D721Med (cell line): ENCODE measurements at places on chromosomes 12 and 14.
A peak's percentile ranks its signal among the peaks of the same experiment; 100 is the strongest.

DNA sequence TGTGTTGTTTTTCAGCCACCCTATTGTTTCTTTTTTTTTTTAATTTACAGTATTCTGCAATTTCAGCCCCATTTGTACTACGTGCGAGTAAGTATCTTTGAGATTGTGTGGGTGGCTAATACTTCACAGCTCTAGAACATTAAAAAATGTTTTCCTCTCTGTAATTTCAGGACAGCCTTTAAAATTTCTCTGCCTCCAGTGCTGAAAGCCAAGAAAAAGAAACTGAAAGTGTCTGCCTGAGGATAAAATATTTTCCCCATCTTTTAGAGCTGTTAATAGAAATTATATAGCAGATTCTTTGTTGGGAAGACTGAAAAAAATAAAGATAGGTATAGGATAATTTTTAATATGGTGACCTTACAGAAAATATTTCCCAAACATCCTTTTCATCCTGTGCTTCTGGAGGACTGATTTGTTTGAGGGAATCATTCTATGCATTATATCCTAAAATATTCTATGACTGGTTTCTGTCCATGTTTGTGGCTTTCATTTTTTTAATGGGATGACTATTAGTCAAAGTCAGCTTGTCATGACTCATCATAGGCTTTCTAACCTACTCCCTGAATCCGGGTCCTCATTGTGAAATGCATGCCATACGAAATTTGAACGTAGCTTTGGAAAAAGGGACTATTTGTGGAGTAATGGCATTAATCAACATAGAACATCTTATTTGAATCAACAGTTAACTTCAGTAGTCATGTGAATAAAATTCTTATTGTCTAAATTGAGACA lies 10.8 kb upstream of the TCTN2 start:
- no peak for DNase-seq

DNA sequence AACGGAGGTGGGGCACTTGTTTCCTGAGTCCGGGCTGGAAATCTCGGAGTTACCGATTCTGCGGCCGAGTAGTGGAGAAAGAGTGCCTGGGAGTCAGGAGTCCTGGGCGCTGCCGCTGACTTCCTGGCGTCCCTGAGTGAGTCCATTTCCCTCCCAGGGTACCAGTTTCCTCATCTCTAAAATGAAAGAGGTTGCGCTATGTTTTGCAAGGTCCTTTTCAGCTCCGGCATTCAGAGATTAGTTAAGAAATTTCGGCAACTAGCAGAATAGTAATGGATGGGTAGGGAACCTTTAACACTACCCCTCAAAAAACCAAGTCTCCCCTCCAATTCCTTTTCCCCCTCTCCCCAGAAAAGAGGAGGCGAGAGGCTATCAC lies 724 bp downstream of the BLOC1S1 start:
- DNase-seq = no peak

GRCh38 chr14:73468828-73469375 lies 10.6 kb upstream of the NUMB start:
- no peak for DNase-seq

GRCh38 chr12:38053655-38054464 lies 262.7 kb upstream of the ALG10B start:
- no peak for DNase-seq

GRCh38 chr12:3644104-3644503 lies 108.8 kb downstream of the CRACR2A start:
- DNase-seq = no peak

DNA sequence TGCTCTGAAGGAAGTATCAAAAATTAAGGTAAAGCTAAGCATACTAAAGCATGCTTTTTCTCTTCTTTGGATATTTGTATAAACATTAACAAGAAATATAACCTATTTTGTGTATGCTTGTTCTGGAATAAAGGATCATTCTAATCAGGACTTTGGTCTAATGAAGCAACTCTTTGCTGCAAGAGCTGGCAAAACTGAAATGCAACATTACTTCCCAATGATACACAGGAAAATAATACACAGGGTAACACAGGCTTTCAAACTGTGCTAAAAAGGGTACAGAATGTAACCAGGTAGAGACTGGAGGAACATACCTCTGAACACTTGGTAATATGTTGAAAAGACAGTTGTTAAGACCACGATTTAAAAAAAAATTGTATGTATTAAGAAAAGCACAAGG lies 222.5 kb upstream of the DIO2 start:
- DNase-seq = no peak

- no peak for DNase-seq
Observed at GRCh38 chr14:24211311-24211710, 2.0 kb downstream of the CHMP4A start.

DNA sequence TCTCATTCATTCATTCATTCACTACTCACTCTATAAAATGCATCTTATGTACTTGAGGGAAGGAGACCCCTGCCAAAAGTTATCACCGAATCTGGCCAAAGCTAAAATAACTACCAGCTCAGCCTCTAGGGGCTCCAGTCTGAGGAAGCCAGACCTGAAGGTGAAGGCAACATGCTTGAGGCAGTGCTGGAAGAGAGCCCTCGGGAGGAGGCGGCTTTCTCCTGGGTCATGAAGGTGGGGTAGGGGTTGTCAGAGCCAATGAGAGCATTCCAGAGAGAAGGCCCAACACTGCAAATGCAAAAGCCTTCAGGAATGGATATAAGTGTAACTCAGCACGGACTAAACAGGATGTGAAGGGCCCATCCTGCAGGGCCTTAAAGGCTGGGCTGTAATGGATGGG lies 62.4 kb downstream of the GSC start:
- no peak for DNase-seq

- DNase-seq = no peak
Observed at GRCh38 chr12:26636710-26637328, 196.2 kb downstream of the ITPR2 start.

DNA sequence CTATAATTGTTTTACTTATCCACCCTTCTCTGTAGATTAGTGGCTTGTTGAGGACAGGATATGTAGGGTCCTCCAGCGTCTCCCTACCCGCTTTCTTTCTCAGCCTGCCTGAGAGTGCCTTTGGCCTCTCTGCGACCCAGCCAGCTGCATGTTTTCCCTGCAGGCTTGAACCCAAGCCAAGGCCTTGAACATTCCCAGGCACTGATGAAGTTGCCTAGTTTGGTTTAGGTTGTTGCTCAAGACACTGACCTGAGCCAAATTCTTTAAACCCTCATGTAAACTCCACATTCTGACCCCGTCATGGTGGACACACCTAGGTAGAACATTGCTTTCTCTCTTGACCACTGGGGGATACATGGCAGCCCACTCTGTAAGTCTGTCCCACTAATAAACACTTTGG lies 33.4 kb upstream of the TXNRD1 start:
- no peak for DNase-seq

DNA sequence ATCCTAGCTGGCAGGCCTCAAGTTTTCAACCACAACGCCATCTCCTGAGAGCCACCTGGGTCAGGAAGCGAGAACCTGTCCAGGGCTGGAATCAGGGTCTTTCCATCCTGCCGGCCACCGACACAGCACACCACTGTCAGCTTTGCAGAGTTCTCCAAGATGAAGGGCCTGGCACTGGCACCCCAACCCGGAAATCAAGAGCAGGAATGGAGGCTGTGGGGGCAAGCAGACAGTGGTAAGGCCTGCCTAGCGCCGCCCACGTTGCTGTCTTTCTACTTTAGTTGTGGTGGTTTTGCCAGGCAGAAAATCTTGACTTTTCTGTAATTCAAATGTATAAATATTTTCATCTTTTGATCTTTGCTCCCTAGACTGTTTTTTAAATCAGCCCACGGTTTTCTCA lies 90.7 kb downstream of the ITPK1 start:
- DNase-seq = no peak

GRCh38 chr12:118052324-118053070 lies 8.5 kb downstream of the WSB2 start:
- no peak for DNase-seq

GRCh38 chr12:110270125-110270962 lies 10.7 kb upstream of the ATP2A2 start:
- no peak for DNase-seq

DNA sequence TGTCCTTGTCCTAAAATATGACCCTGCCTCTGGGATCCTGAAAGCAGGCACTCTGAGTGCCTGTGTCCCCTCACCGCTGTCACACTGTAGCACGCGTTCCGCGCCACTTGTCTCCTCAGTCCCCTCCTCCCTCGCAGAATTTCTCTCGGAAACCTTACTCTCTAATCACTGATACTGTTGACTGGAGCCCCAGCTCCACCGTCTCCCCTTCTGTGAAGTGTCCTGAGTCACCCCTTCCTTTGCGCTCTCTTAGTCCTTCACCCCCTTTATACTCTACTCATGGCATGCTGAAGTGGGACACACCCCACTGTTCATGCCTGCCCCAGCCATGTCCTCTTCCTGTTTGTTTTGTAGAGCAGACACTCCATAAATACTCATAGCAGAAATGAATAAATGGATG lies 104.7 kb downstream of the ZNF664 start:
- no peak for DNase-seq

GRCh38 chr12:125330645-125331341 lies 265.6 kb downstream of the AACS start:
- peak; percentile 83 for DNase-seq

GRCh38 chr12:108117163-108117849 lies 11.8 kb upstream of the WSCD2 start:
- DNase-seq = no peak

DNA sequence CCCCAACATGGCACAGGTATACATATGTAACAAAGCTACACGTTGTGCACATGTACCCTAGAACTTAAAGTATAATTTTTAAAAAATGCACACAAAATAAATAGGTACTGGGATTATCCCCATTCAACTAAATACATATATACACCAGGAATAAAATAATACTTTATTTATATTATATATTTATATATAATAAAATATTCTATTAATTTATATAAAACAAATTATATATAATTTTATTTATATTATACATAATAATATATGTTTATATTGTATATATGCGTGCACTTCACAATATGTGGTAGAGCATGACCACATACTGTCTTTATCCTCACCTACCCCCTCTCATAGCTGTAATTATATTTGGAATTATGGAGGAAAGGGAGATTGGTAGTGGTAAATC lies 119.1 kb upstream of the TMEM260 start:
- DNase-seq = no peak

GRCh38 chr14:89269404-89269803 lies 147.6 kb downstream of the FOXN3 start:
- DNase-seq = no peak

GRCh38 chr12:131773582-131774221 lies 54.5 kb upstream of the MMP17 start:
- DNase-seq = no peak

DNA sequence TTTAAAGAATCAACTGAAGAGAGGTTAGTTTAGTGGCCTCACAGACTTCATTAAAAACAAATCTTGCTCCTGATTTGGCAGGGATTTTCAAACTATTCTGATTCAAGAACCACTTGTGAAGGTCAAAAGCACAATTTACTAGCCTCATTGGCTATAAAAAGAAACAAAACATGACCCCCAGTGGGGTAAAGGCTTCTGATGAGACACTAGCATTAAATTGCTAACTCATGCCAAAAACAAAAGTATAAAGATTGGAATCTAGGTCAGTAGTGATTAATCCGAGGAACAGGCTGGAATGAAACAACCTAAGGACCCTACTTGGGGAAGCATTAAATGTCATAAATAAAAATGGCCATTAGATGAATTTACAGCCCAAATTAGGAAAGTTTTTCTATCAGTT lies 312.3 kb downstream of the PAWR start:
- DNase-seq = no peak

DNA sequence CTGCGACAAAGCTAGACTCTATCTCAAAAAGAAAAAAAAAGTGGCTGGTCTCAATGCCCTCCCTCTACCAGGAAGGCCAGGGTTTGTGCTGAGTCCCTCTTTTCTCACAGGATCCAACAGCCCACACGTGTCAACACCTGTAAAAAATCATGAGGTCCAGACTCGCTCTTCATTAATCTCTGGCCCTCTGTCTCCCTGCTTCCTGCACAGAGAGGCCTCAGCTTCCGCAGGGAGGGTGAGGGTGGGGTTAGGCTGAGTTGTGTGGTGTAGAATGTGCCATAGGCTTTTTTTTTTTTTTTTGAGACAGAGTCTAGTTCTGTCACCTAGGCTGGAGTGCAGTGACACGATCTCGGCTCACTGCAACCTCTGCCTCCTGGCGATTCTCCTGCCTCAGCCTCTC lies 6.1 kb downstream of the CFAP73 start:
- no peak for DNase-seq

GRCh38 chr12:132284071-132284826 lies 45.1 kb downstream of the GALNT9 start:
- DNase-seq = no peak

DNA sequence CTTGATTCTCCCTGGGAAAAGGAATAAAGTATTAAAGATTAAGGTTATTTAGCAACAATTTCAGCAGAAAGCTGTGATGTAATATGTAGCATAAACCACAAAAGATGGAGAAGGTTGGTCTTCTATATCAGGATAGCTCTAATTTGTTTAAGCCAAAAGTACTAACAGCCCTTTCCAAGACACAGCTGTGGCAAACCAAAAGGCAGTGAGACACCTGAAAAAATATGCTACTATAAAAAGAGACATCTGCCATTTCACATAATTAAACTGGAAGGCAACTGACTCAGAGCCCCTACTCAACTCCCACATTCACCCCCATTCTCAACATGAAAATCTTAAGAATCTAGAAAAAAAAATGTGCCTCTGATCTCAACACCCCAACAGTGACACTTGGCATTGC lies 390.2 kb upstream of the PRICKLE1 start:
- DNase-seq = no peak

DNA sequence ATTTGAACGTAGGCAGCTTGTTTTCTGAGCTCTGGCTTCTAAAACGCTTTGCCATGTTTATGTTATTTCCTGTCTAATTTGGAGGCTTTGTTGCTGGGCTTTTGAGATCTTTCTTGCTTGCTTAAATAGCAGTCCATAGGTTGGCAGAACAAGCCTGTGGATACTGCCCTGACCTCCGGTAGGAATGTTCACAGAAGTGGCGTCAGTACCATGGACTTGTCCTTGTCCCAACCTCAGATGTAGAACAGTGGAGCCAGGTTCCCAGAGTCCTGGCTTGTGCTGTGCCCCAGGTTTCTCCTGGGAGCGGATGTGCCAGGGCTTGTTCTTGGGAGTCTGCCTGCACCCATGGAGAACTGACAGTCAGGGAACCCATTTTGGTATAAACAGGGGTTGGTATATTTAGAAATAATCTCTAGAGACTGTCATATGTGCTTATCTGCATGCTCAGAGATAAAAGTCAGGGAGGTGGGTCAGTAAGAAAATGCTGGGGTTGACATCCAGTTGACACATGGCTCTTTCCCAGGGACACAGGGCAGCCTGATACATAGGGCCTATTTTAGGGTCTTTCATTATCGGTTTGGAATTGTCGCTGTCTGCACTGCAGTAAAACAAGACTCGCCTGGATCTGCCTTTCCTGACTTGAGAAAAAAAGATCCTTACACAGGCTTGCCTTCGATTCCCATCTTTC lies 22.9 kb downstream of the CACNA1C start:
- no peak for DNase-seq

- no peak for DNase-seq
Observed at GRCh38 chr14:49972823-49973222, 79.9 kb downstream of the ARF6 start.

DNA sequence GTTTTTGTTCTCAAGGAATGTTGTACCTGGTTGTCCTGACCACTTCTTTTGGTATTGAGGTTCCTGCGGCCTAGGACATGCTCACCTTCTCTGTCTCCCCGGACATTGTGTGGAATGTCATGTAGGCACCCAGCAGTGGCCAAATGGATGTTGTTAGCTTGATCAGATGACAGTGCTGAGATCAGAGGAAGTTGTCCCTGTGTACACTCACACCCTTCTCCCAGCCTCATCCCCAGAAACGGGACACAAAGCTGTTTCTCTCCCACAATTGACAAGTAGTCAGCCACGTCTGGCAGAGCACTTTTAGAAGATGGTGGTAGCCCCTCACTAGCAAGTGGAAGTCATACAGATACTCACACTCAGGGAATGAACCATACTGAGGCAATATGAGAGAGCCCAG lies 3.0 kb downstream of the PLEKHH1 start:
- DNase-seq = no peak
